ENCODE measurements at places on chromosomes 7 and 10.

DNA sequence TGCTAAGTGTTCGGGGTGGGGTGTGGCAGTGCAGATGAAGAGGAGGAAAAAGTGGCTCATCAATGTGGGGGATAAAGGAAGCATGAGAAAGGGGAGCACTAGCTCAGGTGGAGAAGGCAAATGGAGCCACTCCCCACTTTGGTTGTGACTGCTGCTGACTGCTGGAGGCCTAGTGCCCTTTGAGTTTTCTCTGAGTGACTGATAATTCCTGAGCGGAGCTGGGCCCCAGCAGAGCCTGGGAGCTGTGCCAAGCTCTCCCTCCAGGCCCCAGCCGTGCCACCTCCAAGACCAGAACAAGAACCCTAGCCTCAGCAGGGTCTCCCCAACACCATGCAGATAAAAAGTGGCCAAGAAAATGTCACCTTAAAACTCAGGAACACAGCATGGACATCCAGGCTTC lies 9.7 kb upstream of the RASSF4 start:
- DNase-seq, result no peak

- no peak for DNase-seq
Measured at GRCh38 chr10:127983344-127984100, 76.6 kb downstream of the PTPRE start.

DNA sequence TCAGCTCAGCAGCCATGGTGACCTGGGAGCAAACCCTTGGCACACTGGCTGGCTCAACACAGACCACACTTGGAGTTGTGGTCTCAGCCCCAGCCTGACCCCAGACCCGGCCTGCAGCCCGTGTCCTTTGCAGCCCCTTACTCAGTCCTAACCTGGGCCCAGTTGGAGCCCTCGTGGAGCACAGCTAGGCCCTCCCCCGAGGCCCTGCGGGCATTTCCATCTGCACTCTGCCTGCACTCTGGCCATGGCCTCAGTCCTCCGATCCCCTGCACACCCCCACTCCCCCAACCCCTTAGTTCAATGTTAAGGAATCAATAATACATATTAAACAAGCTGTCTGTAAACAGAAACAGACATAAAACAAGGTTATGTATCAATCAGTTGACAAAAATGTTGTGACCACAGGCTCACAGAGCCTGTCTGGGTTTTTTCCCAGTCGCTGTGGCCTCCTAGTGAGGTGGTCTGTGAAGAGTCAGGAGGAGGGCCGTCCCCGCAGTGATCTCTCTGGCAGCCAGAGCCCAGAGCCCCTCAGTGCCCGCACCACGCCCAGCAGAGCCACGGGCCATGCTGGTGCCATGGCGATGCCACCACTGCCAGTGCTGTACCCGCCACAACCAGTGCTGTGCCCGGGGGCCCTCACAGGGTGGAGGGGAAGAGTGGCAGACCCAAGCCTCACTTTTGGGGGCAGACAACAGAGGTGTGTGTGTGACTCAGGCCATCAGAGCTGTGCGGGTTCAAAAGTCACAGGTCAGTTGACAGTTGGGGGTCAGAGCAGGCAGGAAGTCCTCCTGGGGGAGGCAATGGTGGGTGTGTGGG lies 25.5 kb downstream of the GHRHR start:
- DNase-seq, result no peak

DNA sequence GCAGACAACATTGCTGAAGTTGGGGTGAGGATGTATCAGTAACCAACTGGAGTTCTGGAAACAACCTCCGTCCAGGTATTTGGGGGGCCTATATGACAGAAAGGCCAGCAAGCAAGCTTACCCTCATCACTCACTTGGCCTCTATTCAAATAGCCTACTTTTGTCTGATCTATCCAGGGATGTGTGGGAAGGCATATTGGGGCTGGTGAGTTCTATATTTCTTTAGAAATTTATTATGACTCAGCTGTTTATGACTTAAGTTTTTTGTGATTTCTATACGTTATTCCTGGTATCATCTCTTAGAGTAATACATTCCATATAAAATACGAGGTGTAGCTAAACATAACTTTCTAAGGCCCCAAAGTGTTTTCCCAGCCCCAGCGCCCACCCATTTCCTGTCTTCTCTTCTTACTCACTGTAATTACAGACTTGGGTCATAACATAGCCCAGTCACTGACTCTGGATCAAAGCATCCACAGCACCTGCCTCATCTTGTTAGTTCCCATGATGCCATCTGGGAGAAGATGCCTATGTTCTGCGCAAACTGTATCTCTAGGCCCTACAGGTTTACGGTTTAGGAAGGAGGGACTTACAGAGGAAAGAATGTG lies 18.1 kb downstream of the GARS1 start:
- DNase-seq, result no peak

DNA sequence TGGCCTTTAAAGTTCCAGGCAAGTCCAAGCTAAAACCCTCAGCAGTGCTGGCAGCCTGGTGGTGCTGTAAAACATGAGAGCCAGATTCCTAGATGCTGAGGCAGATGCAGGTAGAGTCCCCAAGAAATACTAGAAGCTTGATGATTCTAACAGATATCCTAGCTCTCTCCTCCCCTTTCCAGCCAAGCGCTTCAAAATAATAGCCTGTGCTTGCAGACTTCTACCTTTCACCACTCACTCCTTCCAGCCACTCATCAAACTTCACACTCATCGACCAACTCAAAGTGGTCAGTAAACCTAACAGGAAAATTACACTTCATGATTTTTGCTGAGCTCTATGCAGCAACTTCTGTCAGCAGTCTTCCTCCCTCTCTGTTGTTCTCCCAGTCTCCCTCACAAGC lies 50.2 kb downstream of the LMBR1 start:
- DNase-seq, result no peak

DNA sequence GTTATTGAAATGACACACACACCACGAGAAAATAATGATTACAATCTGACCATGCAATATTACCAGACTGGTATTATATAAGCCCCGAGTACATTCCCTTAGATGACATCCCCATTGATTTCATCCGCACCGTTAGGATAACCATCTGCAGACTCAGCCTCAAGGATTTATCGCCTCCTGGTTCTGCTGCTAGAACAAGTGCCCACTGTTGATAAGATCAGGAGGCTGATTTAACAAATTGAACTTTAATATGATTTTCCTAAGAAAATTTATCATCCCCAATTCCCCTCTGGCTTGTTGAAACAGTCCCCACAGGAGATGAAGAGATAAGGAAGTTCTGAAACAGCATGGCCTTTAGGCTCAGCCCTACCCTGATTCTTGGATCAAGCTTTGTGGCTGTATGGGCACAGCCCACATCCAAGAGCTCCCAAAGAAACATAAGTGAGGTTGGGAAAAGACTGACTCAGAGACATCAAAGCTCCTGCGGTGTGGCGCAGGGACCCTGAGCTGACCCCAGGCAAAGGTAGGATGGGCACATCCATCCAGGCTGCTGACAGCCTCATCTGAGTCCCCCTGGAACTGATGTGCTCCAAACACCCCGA lies 59.2 kb upstream of the CHCHD3 start:
- no peak for DNase-seq

DNA sequence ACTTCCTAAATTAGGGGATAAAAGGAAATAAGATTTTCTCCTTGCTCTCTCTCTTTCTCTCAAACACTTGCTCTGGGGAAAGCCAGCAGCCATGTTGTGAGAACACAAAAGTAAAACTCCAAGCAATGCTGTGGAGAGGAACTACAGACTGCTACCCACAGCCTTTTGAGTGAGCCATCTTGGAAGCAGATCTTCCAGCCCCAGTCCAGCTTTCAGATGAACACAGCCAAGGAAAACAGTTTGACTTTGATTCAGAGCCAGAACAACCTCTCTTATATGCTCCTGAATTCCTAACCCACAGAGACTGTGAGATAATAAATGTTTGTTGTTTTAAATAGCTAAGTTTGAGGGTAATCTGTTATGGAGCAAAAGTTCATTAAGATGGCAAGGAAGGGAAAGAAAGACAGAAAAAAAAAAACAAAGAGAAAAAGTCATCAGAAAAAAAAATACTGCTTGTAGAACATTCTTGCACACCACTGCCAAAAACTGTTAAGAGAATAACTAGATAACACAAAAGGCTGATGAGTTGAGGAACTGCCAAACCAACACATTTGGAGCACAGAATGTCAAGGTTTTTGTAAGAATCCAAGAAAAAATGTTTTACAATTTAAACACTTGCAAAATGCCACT lies 20.9 kb upstream of the PRKAR2B start:
- no peak for DNase-seq

GRCh38 chr7:110432061-110432553 lies 658.8 kb upstream of the LRRN3 start:
- no peak for DNase-seq

DNA sequence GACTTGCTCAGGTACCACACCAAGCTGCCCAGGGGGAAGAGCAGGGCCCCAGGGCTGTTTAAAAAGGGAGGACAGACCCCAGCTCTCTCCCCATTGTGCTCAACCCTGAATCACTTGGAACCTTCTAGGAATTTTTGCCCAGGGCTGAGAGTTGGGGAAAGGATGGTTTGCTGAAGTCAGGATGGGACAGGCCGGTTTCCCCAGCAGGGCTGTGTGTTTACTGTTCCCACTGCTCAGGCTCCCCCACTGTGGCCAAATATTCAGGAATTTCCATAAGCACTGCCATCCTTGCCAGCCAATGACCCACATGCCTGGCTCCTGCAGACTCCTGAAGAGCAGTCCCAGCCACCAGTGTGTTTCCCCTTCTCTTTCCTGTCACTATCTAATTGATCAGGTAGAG lies 120.7 kb downstream of the WDFY4 start:
- no peak for DNase-seq

DNA sequence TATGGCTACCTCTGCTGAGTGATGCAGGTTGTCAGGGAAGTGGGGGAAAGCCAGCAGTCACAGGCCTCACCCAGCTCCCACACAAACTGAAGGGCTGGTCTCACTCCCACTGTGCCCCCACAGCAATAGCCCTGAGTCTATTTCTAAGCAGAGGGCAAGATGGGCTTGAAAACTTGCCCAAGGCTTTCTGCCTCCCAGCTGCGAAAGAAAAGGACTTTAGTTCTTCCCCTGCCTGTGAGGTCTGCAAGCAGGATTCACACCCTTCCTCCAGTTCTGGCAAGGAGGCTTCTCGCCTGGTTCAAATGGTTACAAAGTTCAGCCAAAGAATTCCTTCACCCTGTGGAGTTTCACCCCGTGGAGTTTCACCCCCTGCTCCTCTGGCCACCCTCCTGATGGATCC lies 63.3 kb upstream of the PRLHR start:
- DNase-seq, result no peak

DNA sequence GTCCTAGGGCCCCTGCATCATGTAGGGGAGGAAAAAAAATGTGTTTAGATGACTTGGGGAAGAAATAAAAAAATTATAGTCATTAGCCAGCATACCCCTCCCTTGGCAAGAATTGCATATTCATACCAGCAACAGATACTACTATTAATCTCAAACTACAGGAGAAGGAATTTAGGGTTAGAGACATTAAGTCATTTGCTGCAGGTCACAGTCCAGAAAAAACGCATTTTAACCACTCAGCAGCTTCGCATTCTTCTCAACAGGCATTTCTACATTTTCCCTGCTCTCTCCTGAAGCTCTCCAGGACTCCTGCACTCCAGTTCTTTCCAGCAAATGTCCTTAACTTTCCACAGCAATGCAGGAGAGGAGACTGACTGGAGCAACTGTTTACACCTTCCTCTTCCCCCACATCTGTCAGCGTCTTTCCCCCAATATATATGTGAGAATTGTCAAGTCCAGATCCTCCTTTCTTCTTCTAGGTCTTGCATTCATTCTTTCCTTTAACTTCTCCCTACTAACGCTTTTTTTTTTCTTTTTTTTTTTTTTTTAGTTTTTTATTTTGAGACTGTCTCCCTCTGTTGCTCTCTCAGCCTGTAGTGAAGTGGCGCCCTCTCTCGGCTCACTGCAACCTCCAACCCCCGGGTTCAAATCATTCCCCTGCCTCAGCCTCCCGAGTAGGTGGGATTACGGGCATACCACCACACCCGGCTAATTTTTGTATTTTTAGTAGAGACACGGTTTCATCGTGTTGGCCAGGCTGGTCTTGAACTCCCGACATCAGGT lies 35.6 kb downstream of the PRPS1L1 start:
- no peak for DNase-seq

DNA sequence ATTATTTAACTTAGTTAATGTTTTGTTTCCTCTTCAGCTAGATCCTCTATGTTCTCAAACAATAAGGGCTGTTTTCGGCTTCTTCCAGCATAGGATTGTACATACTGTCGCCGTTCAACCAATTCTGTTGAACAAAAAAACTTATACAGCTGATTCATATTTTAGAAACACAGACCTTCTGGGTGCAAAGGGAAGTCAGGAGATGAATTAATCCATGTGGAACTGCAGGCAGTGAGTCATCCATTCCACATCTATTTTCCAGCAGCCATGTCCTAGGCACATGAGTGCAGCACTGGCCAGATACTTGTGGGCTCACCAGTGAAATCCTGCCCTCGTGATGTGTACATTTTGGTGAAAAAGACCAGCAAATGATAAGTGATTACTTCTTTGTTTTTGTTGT lies 163.2 kb downstream of the JAZF1 start:
- DNase-seq, result no peak

DNA sequence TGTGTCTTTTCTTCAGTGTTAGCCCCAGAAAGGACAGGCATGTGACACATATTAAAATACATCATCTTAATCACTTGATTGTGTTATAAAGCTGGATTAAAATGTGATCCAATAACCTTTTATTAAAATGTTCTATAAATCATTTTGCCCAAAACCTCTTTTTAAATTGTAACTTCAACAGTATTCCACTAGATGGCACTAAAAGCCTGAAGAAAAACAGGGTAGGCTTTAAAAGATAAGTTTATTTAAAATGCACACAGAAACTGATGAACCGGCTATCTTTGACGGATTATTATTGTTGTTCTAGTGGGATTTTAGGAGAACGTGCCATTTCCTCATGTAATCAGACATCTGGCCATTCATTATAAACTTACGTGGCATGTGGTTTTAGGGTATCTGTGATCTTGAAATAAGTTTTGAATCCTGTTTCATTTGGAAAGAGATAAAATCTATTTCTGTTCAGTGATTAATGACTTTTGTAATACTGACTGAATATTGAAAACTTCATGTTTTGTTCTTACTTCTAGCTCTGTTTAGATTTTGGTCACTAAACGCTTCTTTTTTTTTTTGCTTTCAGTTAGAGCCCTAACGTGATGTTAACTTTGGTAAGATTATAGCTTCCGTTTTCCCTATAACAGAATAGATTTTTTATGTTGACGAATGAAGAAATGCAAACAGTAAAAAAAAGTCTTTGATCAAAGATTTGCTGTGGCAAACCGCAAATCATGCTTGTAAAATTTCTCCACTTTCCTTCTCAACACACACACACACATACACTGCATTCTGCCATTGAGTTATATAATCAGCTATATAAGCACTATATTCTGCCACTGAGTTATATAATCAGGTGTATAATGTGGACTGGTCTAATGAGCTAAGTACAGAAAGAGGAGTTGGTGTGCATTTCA lies 13.6 kb downstream of the VPS50 start:
- no peak for DNase-seq

GRCh38 chr10:107340326-107340725 lies 175.8 kb upstream of the SORCS1 start:
- DNase-seq, result no peak

GRCh38 chr10:114058297-114058696 lies 14.6 kb downstream of the ADRB1 start:
- no peak for DNase-seq

- DNase-seq, result no peak
Measured at GRCh38 chr10:28130267-28130666, 131.4 kb upstream of the ODAD2 start.

- no peak for DNase-seq
Measured at GRCh38 chr7:156090988-156091387, 278.7 kb upstream of the SHH start.

Measured in activated T-cell treated with anti-CD3 and anti-CD28 coated beads for 1 hour (primary cell).